ENCODE measurements at places on chromosomes 2 and 18.

GRCh38 chr2:25250331-25251070 is 82.1 kb upstream of the POMC start:
- no peak for DNase-seq

DNA sequence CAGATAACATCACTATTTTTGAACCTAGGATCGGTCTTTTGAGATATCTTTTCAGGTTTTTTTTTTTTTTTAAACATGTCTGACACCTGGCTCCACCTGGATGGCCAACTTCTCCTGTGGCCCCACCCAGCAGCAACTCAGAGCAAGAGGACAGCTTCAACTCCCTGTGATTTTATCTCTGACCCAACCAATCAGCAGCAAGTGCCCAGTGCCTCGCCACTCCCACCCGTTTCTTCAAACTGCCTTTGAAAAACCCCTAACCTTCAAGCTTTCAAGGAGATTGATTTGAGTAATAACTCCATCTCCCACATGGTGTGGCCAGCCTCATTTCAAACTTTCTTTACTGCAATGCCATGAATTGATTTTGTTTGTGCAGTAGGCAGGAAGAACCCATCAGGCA is 19.0 kb downstream of the MYO3B start:
- DNase-seq, result no peak

DNA sequence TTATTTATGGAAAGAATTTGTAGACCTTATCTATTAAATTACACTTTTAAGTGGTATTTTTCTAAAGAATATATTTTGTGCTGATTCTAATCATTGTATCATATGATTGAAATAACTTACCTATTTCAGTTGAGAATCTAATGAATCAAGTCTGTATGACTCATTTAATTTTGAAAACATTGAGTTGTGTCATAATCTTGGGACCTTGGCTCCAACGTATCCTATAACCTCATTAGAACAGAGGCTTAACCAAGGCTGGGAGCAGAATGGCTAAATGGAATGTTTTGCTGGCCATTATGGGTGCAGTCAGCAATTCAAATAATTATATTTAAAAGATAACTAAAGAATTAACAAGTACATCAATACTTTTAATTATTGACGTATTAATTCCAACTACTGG is 19.6 kb upstream of the GULP1 start:
- DNase-seq, result no peak

DNA sequence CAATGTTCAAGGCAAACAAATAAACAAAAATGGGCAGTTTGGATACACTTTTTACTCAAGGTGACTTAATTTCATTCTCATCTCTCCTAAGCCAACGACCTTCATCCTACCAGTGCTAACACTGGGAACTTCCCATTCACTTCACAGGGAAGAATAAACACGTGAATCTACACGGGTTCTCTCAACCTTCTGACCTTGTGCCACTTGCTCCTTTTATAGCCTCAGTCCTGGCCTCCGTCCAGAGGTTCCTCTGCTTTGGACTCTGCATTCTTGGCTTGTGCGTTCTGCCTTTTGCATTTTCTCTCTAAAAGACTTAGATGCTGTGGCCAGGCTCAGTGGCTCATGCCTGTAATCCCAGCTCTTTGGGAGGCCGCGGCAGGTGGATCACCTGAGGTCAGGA is 13.8 kb downstream of the ZNF2 start:
- DNase-seq, result no peak

DNA sequence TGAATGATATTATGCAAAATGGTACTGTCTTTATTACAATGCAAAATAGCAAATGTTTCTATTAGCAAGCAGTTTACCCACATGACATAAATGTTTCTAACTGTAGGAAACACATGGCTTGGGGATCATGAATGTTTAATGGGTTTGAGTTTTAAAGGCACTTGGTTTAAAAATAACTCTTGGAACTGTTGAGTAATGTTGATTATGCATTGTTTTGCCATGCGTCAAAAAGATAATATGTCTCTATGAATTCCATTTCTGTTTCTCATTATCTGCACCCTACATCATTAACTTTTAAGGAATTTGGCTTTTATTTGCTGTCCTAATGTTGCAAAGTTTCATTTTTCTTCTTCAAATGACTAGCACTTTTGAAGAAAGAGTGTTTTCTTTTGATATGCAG is 1355.5 kb downstream of the SUCLG1 start:
- no peak for DNase-seq

- DNase-seq, result no peak
Observed at GRCh38 chr2:232571026-232571474, 20.6 kb downstream of the EIF4E2 start.

Measured in pancreas (tissue), 10 donors.